Chondrocyte (in vitro differentiated cells): ENCODE measurements at places on chromosomes 1 and 21. TPM values are rescaled to one million over a fixed set of nuclear protein-coding genes. Genes with fewer than 3 reads are reported as not detected.

CRP gene
- not detected in 3 replicates for total RNA-seq

PAPPA2 gene
- total RNA-seq, result 0.42 to 1.00 TPM (median 0.73 TPM) in 3 replicates

- no peak for DNase-seq
Measured at GRCh38 chr1:78143152-78143551, 97.4 kb downstream of the GIPC2 start.

- no peak for DNase-seq
Measured at GRCh38 chr1:153944005-153944826, 2.3 kb downstream of the DENND4B start.

DNA sequence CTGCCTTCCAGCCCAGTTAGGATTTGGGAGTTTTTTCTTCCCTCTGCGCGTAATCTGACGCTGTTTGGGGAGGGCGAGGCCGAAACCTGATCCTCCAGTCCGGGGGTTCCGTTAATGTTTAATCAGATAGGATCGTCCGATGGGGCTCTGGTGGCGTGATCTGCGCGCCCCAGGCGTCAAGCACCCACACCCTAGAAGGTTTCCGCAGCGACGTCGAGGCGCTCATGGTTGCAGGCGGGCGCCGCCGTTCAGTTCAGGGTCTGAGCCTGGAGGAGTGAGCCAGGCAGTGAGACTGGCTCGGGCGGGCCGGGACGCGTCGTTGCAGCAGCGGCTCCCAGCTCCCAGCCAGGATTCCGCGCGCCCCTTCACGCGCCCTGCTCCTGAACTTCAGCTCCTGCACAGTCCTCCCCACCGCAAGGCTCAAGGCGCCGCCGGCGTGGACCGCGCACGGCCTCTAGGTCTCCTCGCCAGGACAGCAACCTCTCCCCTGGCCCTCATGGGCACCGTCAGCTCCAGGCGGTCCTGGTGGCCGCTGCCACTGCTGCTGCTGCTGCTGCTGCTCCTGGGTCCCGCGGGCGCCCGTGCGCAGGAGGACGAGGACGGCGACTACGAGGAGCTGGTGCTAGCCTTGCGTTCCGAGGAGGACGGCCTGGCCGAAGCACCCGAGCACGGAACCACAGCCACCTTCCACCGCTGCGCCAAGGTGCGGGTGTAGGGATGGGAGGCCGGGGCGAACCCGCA, at the start of gene PCSK9:
Gene PCSK9 (plus strand): TSS at position 207 of the 741 bp plus-strand sequence. CDS start 290 bp downstream, at position 497.
- peak; percentile 91 for DNase-seq

GRCh38 chr1:39098546-39099250, 72.5 kb downstream of the NDUFS5 start:
- no peak for DNase-seq
